Ureter (tissue), 1 donor: ENCODE measurements at places on chromosomes 5 and 9.

GRCh38 chr5:78497573-78498533 lies 137.4 kb downstream of the SCAMP1 start:
- no peak for DNase-seq

GRCh38 chr9:97077452-97078295 lies 38.7 kb upstream of the CTSV start:
- no peak for DNase-seq

- no peak for DNase-seq
These were observed 477.7 kb upstream of the C9orf72 start for GRCh38 chr9:28050941-28051340.

- peak; percentile 22 for DNase-seq
These were observed 177.0 kb downstream of the CDK5RAP2 start for GRCh38 chr9:120402741-120403542.

GRCh38 chr9:136602193-136602885 lies 56.5 kb upstream of the NOTCH1 start:
- no peak for DNase-seq

DNA sequence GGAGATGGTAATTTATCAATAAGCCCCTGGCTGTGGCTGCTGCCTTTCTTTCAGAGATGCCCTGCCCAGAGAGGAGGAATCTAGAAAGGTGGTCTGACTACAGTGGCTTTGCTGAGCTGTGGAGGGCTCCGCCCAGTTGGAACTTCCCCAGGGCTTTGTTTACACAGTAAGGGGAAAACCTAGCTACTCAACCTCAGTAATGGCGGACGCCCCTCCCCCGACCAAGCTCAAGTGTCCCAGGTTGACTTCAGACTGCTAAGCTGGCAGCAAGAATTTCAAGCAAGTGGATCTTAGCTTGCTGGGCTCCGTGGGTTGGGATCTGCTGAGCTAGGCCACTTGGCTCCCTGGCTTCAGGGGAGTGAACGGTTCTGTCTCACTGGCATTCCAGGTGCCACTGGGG lies 865.4 kb upstream of the ACO1 start:
- DNase-seq = no peak

GRCh38 chr9:72465593-72465984 lies 55.8 kb upstream of the TMC1 start:
- no peak for DNase-seq

DNA sequence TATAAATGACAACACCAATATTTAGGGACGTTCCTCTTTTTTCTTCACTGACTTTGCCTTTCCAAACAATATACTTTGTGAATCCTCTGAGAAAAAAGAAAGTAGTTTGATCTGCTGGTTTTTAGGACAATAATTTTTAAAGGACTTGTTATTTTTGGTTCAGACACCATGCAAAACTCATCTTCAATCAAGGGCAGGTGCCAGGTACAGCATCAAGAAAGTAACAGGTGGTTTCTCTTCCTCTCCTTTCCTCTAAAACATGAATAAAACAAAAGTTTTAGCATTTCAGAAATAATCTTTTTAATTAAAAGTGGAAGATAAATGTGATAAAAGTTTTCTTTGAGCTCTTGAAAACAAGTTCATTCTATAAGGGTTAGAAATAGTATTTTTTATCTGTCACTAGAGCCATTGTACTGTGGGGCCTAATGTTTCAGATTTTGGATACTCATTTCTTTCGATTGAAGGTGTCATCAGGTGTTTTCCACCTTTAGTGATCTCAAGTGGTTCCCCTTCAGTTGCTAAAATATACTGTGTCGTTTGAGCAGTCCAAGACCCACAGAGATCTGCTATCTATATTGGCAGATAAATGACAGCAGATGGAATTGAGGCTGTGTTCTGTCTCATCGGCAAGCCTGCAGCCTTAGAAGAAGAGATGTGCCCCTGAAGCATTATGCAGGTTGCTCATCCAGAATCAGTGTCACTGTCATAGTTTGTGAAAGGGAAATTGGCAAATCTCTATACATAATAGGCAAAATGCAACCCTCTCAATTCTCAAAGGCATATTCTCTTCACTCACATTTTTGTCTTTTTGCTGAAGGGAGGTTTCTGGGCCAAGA lies 499.7 kb downstream of the PDE4D start:
- DNase-seq = no peak

GRCh38 chr9:35470894-35471293 lies 19.0 kb upstream of the RUSC2 start:
- DNase-seq = peak; percentile 59

GRCh38 chr5:171162596-171162995 lies 146.5 kb upstream of the TLX3 start:
- no peak for DNase-seq

- no peak for DNase-seq
These were observed 52.3 kb upstream of the ZSWIM6 start for GRCh38 chr5:61279725-61280124.

- no peak for DNase-seq
These were observed 66.8 kb downstream of the MEF2C start for GRCh38 chr5:88816195-88816594.

GRCh38 chr5:35371951-35372426 lies 141.7 kb upstream of the PRLR start:
- DNase-seq = no peak

GRCh38 chr5:107218457-107219193 lies 452.1 kb downstream of the EFNA5 start:
- DNase-seq = no peak
